H54 (cell line): ENCODE measurements at places on chromosomes 2 and 18.

GRCh38 chr2:171412571-171413175 is 21.1 kb downstream of the METTL8 start:
- DNase-seq: no peak

DNA sequence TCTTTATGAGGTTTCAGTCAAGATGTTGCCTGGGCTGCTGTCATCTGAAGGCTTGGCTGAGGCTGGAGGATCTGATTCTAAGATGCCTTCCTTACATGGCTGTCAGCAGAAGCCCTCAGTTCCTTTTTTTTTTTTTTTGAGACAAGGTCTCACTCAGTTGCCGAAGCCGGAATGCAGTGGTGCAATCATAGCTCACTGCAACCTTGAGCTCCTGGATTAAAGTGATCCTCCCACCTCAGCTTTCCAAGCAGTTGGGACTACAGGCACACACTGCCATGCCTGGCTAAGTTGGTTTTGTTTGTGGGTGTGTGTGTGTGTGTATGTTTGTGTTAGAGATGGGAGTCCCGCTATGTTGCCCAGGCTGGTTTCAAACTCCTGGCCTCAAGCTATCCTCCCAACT is 13.1 kb upstream of the SLC35F5 start:
- DNase-seq: no peak

DNA sequence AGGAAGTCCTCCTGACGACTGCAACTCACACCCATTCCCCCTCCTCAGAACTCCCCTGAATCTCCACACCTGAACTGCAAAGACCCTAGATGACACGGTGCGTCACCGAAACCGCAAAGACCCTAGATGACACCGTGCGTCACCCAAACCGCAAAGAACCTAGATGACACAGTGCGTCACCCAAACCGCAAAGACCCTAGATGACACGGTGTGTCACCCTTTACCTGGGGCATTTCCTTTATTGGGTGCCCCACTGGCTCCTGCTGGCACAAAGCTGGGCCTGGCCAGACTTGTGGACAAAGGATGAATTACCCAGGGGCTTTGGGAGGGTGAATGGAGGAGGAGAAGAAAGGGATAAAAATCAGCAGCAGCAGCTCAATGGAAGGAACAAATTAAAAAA is 123.8 kb downstream of the CELF4 start:
- DNase-seq: no peak

DNA sequence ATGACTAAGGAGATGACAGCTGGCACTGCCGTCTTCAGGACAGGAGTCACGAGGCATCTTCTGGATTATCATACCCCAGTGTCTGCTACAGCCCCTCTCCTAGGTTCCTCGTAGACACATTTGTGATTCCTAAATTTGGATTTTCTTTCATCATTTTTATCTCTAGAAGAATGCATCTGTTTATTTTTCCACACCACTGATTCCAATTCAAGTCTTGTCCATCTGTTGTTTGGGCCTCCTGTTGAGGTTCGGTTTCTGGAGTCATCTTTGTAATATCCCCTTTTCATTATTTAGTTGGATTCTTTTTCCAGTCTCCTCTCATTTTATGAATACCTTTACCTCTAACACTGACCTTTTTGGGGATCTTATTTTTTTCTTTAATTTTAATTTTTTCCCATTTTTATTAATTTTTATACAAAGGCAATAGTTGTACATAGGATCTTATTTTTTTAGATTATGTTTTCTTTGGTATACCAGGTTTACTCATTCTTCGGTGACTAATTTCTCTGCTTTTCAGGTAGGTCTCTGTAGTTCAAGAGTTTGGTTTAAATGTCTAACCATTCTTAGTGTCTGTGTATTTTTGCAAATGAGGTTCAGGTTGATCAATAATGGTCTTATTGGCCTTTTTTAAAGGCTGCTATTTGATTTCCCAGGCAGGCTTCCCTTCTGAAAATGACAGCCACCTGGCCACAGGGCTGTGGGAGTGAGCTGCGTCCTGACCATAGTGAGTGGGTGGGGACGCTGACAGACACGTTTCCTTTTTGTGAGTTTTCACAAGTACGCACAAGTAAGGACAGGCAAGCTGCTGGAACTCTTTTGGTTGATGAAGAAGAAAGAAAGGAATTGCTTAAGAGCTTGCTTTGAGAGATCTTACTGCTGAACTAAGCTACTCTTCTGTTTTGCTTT is 34.5 kb downstream of the FARP2 start:
- no peak for DNase-seq

DNA sequence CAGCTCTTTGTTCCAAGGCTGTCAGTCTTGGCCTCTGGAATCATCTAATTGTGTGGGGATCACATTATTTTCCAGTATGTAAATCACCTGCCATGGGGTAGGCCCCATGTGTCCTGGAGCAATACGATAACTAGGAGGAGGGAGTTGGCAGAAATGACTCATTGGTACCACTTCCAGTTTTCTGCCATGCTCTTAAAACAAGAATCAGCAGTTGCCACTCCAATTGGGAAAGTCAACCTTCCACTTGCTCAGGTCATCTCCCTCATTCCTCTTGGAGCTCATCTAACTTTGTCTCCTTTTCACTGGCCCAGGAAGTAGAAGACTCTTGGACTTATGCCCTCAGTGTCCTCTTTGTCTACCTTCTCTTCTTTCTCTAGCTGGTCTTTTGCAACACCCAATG is 487.0 kb downstream of the SLC4A3 start:
- no peak for DNase-seq

DNA sequence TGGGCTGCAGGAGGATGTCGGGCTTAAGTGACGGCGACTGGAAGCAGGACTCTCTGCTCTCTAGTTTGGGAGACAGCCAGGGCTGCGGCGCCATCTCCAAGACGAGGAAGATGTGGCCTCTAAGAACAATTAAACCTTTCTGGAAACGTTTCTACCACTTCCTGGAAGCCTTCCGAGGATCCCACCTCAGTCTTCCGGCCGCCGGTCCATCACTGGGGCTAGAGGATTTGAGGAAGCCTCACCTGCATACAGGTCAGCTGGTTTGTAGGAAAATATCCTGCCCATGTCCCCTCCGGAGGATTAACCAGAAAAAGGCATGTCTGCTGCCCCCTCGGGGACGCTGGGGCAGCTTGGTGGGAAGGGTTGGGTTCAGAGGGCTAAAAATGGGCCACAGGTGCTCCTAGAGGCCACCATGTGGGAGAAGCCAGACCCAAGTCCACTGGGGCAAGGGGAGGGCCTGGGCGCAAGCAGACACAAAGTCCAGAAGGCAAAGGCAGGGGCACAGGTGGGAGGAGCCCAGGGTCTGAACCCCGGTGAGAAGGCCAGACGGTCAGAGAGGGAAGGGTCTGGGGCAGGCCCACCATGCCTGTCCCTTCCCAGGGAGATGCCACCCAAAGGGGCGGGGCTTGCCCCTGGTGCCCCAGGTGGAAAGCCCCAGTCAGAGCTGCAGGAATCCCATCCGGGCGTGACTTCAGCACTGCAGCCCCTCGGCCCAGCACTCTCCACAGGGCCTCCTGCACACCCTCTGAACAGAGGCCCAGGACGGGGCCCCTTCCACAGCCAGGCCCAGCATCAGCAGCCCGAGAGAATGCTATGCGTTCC is 82.2 kb upstream of the ID2 start:
- no peak for DNase-seq

DNA sequence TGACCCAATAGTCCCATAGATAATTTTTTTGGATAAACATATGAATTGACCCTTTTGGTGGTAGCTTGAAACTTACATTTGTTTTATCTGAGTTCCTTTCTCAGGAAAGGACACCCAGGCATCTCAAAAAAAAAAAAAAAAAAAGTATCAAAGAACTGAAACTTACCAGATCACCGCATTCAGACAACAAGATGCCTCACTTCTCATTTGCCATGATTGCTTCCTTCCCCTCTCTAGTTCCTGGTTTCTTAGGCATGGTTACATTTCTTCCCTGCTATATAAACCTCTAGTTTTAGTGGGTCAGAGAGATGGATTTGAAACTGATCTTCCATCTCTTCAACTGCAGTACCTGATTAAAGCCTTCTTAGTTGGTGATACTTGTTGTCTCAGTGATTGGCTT is 240.1 kb downstream of the ACKR3 start:
- no peak for DNase-seq

GRCh38 chr2:162073888-162074631 is at the start of gene DPP4:
Gene DPP4 (minus strand): TSS chr2:162074215. CDS start chr2:162073981, 234 bp downstream.
- DNase-seq: no peak

- no peak for DNase-seq
Observed at GRCh38 chr2:61456070-61456745, 14.7 kb downstream of the USP34 start.

GRCh38 chr2:3033315-3033714 is 344.3 kb downstream of the EIPR1 start:
- no peak for DNase-seq

GRCh38 chr2:55618275-55619055 is 1.0 kb upstream of the PPP4R3B start:
- DNase-seq: no peak

GRCh38 chr2:152183401-152184073 is 8.0 kb upstream of the STAM2 start:
- no peak for DNase-seq

DNA sequence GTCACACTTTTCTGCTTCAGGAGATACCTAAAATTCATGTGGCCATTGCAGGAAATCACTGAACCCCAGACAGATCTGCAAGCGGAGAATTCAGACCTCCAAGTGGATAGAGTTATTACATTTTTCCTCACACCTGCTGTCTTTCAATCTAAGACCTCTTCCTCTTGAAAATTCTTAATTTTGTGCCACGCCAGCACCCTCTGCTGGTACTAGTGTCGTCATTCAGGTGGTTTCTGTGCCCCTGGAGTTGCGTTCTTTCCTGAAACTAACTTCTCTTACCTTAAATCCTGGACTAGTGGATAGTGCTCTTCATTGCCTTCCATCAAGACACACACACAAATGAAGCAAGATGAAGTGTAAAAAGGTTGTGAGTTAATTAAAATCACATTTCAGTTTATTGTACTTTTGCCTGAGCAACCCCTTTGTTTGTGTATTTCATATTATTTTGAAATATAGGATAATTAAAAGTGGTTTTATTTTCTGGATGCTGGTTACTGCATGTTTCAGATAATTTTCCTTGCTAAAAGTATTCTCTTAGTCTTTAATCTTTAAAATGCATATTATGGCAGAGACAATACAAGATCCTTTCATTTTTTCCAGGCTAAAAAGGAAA is 1.6 kb upstream of the DNER start:
- DNase-seq: no peak
